ENCODE measurements at places on chromosomes 7 and 10.

DNA sequence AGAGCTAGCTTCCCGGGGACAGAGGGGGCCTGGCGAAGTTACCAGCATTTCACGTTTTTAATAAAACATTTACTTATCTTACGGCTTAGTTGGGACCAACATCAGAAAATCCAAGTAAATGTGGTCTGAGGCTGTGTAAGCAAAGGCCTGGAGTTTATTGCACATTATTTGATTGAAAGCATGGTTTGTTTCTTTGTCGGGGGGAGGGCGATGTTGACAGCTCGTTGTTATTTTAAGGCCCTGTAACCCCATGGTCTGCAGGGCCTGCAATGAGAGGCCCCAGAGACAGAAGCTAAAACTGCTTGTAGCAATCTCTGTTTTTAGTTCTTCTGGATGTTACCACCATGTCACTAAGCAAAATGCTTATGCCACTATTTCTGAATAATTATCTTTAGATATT is 88.9 kb downstream of the MYOF start:
- DNase-seq = no peak

DNA sequence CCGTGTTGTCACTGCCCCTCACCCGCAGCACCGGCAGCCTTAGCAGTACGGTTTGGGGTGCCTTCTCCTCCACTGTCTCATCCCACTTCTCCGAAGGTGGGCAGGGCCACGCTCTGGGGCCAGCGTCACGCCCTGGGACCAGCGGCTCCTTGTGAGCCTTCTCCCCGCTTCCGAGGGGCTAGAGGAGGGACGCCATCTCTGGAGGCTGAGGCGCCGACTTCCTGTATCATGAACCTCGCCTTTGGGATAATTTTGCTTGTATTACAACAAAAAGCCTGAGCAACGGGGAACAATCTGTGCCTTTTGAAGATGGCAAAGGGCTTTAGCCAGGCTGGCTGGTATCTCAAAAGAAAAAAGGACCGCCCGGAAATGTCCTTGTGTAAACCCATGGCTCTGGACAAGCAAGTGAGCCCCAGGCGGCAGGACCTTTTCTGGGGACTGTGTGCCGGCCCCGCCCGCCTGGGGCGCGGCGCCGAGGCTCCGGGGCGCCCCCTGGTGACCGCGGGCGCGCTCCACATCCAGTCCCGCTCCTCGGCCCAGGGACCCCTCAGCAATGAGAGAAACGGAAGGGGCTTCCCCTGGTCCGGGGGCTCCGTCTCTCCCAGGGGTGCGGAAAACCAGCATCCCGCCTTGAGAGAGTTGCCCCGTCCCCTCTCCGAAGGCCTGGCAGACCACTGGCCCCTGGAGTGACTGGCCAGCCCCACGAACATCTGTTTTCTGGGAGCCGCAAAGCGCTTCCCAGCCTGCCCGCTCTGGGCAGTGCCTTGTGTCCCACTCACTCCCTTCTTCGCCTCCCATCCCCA is 3.8 kb downstream of the DEPP1 start:
- DNase-seq = peak; percentile 82

DNA sequence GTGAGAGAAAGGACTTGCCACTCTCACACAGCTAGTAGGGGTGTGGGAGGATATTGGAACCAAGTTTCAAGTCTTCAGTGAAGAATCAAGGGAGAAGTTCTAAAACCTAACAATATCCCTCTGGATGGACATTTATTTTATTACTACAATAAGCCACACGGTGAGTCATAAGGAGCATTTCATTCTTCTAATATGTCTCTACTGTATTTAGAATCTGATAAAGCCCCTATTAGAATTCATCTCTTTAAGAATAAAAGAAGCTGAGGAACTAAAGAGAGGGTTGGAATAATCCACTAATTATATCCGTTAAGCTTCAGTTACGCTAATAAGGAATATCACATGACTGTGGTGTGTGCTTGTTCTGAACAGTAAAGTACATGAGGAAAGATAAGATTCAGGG is 40.9 kb upstream of the ATRNL1 start:
- no peak for DNase-seq

- DNase-seq = no peak
Observed at GRCh38 chr7:3911685-3912084, 610.6 kb downstream of the SDK1 start.

DNA sequence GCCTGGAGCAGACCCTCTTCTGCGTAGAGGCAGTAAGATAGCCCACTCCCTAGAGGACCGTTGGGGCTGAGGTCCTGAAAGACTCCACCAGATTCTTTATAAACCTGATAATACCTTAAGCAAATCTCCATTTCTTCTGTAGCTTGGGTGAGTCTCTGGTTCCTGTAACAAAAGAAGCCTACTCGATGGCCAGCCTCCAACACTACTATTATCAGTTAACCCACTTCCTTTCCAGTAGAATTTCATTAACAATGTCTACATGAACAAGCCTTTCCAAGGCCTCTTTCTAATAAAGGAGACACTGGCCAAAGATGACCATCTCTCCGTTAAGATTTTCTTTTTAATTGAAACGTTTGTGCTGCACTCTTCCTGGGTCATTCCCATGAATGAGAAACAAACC is 201.7 kb upstream of the KCTD7 start:
- no peak for DNase-seq

- DNase-seq = no peak
Observed at GRCh38 chr7:16350634-16351033, 70.7 kb downstream of the CRPPA start.

- no peak for DNase-seq
Observed at GRCh38 chr7:151984612-151985011, 28.4 kb downstream of the GALNTL5 start.

- DNase-seq = no peak
Observed at GRCh38 chr10:30208330-30208729, 140.7 kb downstream of the MTPAP start.
